ENCODE measurements at places on chromosomes 5 and 9. TPM values are rescaled to one million over a fixed set of nuclear protein-coding genes. Genes with fewer than 3 reads are reported as not detected.

OLFM1 gene
- total RNA-seq: 0.36 TPM

SLC36A3 gene
- not detected for total RNA-seq

CORO2A gene
- total RNA-seq: 2.2 TPM

TAS2R1 gene
- not detected for total RNA-seq

DNA sequence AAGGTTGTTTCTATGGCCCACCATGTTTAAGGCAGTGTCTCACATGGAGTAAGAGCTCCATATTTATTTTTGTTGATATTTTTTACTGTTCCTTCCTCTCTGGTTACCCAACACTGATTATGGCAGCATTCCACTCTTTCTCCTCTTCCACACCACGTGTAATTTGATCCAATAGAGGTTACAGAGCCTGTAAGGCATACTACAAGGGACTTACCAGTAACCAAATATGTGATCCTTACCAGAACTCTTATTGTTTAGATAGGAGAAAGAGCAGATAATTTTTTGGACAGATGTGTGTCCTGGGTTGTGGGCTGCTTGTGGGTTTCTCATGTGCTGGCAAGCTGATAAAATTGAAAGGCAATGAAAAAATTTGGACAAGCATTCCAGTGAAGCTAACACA, 261.3 kb downstream of the TMEM167A start:
- no peaks in the 10 kb centered on the region for H3K27me3 ChIP-seq
- no peak overlapping the region for H3K4me3 ChIP-seq

DNA sequence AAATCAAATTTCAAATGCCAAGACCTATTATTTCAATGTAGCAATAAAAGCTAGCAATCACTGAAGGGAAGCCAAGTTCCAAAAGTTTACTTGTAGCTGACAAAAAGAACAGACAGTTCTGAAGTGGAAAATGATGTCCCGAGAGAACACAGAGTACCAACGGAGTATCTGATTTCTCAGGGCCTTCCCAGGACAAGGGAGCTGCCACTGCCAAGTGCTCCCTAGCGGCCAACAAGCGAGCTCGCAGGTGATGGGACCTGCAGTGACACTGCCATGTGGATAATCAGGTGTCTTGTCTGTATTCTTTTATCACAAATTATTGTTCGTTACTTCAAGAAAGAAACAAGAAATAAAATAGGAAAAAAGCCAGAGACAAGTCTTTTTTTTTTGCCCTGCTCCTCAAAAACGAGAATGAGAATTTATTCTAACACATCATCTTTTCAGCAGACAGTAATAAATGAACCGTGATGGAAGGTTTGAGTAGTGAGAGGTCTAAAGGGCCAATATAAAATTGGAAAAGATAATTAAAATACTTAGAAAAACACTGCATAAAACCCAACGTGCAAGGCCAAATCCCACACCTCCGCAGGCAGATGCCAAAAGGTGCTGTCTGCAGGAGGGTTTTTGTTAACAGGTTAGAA, 159.4 kb downstream of the MYO10 start:
- peaks cover 41% of the 10 kb centered on the region for H3K36me3 ChIP-seq
- no peak overlapping the region for H3K4me3 ChIP-seq
- no peak for DNase-seq
- peaks cover 4% of the 10 kb centered on the region for H3K4me1 ChIP-seq

DNA sequence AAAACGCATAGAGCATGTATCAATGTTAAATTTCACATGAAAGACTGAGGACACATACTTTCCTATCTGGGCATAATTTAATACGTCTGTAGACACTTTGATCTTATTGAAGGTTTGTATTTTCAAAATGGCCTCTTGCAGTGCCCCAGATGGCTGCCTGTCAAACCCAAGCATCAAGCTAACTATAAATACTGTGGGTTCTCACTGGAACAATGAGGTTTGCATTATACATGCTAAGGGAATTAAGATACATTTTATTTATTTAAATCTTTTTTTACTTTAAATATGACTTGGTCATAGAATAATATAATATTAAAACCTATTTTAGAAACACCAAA, 702.9 kb upstream of the GRAMD2B start:
- no peak overlapping the region for H3K4me3 ChIP-seq
- no peak overlapping the region for H3K27ac ChIP-seq
- no peaks in the 10 kb centered on the region for H3K36me3 ChIP-seq
- peaks cover 3% of the 10 kb centered on the region for H3K4me1 ChIP-seq
- no peak for DNase-seq
- H3K27me3 ChIP-seq: no peaks in the 10 kb centered on the region

GRCh38 chr5:69212022-69212421, 22.6 kb downstream of the CENPH start:
- no peak for DNase-seq
- H3K27ac ChIP-seq: no peak overlapping the region
- H3K4me3 ChIP-seq: no peak overlapping the region
- H3K36me3 ChIP-seq: no peaks in the 10 kb centered on the region
- peaks cover 6% of the 10 kb centered on the region for H3K4me1 ChIP-seq
- H3K27me3 ChIP-seq: no peaks in the 10 kb centered on the region

Measured in IMR-90 (cell line).